ENCODE measurements at places on chromosomes 11 and 22.
A peak's percentile ranks its signal among the peaks of the same experiment; 100 is the strongest.

DNA sequence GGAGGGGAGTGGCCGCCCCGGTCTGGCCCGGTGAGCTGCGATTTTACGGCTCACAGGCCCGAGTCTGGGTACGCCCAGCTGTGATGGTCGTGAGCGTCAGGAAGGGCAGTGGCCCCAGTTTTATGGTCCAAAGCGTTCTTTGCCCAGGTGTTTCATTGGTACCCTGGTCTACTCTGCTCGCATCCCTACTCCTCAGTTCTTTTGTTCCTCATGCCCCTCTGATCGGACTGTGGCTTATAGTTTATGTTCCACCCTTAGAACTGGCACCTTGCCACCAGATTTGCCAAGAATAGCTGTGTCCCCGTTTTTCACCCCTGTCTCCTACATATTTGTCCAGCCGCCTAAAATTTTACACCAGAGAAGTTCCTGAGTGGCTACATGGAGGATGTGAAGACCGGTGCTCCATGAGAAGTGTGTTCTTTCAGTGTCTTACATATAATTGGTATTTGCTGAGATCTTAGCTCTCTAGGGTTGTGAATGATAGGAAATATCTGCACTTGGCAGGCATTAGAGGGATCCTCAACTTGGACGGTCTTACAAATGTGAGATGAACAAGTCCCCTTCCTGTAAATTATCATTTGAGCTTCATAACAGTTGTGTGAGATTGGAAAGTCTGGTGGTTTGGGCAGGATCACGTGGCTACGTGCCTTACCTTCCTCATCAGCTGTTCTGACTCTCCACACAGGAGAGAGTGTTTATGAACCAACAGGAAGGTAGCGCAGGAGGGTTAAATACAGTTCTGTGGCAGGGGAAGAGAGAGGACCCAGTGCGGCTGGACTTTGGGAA, 1.1 kb downstream of the PANX1 start:
- H3K4me3 ChIP-seq = no peak overlapping the region
- H3K4me1 ChIP-seq = peaks cover 33% of the 10 kb centered on the region
- no peaks in the 10 kb centered on the region for H3K36me3 ChIP-seq
- peak; percentile 40 for DNase-seq

DNA sequence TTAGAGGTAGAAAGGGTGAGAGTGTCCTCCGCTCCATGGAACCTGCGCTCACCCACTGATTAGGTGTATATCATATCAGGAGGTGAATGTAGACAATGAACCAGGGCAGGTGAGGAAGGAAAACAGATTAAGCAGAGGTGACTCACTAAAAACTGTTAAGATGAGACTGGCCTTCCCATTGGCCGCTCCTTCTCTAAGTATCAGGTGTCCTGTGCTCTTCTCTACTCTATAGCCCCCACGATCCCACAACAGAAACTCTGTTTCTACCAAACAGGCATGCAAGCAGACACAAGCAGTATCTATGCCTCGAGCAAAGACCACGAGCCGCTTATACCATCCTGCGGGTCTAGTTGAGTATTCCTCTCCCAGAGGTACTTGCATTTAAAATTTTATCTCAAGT, 103.1 kb downstream of the SNX19 start:
- DNase-seq = no peak
- no peaks in the 10 kb centered on the region for H3K36me3 ChIP-seq
- no peaks in the 10 kb centered on the region for H3K4me1 ChIP-seq
- H3K27me3 ChIP-seq = no peaks in the 10 kb centered on the region
- no peak overlapping the region for H3K27ac ChIP-seq
- H3K4me3 ChIP-seq = no peak overlapping the region

DNA sequence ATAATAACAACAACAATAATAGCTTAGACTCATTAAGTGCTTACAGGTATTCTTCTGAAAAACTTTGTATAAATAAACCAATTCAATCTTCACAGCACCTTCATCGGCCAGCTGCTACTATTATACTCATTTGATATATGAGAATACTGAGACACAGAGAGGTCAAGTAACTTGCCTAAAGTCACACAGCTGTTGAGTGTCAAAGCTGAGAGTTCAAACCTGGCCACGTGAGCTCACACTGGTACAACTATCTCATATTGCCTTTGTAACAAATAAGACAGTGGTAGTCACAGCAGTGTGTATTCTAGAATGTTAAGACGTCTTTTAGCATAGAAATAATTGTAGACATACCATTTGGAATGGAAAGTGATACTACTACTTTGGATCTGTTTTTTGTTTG, 268.5 kb downstream of the NTM start:
- H3K36me3 ChIP-seq = no peaks in the 10 kb centered on the region
- no peak overlapping the region for H3K4me3 ChIP-seq
- no peak for DNase-seq
- H3K4me1 ChIP-seq = no peaks in the 10 kb centered on the region

DNA sequence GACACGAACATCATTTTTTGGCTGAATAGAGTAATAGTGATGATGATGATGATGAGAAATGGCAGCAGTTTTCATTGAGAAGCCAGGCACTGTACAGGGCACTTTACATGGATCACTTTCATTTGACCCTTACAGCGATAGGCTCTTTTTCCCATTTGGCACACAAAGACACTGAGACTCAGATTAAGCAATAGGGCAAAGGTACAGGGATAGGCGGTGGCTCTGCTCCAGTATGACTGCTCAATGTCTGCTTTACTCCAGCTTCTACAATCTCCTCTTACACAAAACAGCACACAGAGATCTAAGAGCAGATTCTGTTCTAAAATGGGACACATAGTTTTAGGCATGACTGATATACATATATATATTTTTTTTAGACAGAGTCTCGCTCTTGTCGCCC, 40.6 kb downstream of the MPPED2 start:
- no peaks in the 10 kb centered on the region for H3K36me3 ChIP-seq
- no peaks in the 10 kb centered on the region for H3K27me3 ChIP-seq
- no peak overlapping the region for H3K27ac ChIP-seq
- no peak overlapping the region for H3K4me3 ChIP-seq
- DNase-seq = no peak
